ENCODE measurements at places on chromosomes 12 and 14.

GRCh38 chr14:100955201-100955600 is 51.7 kb upstream of the RTL1 start:
- DNase-seq: no peak

GRCh38 chr14:106549064-106549463 is 1022.7 kb downstream of the TMEM121 start:
- DNase-seq: no peak

GRCh38 chr14:44204061-44204835 is 302.8 kb downstream of the FSCB start:
- DNase-seq: no peak

DNA sequence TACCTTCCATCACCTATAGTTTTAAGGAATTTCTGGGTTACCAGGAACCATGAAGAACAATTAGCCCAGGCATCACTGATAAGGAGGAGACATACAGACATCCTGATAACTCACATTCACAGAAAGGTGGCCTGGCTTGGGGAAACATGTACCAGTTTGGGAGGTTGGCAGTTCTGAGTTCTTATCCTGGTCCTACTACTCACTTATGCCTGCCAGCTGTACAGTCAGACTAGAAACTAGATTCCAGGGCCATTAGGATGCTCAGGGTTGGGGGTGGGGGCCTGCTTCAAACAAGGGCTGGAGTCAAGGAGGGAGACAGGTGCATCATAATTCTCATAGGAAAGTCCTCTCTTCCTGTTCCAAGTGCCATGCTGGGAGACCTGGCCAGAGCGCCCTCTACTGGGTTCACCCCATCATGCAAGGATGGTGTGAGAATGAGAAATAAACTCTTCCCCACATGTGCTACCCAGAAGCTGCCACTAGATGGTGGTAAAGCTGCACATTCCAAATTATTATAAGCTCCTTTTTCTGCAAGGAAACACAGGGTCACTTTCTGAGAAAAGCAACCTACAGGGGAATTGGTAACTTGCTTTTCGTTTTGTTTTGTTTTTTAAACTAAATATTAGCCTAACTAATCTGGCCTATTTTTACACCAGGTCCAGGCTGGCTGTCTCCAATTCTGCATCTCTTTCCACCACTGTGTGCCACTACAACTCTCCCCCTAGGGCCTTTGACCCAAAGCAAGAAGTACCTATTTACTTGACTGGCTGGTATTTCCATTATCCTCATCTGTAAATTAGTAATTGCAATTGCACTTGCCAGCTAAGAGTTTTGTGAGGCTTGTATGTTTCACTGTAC is 14.5 kb downstream of the OAS2 start:
- DNase-seq: peak; percentile 25

GRCh38 chr12:73445658-73446324 is 1091.8 kb upstream of the ATXN7L3B start:
- DNase-seq: no peak

GRCh38 chr12:68100241-68100640 is 59.3 kb downstream of the IFNG start:
- DNase-seq: no peak

GRCh38 chr14:24179961-24180796 is 8.3 kb downstream of the REC8 start:
- no peak for DNase-seq

- DNase-seq: no peak
Observed at GRCh38 chr12:120094485-120094884, 22.1 kb downstream of the RAB35 start.
